ENCODE measurements at places on chromosomes 2 and 18.

DNA sequence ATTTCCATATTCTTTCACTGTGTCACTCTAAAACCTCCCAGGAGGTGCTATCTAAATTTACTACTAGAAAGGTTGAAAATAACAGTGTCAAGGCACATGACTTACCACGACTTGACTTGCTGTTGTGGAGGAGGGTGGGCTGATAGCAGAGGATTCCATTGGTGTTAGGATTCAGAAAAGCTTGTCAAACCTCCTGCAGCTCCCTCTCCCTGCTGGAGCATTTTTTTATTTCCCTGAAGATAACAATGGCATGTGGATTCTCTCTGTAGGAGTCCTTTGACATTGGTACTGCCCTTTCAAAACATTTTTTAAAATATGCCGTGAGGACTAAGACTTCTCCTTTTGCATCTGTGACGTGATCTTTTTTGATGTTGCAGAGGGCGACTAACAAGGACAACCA lies 696.9 kb upstream of the GYPC start:
- no peak for DNase-seq

GRCh38 chr2:102342888-102343287 lies 12.7 kb upstream of the IL18R1 start:
- DNase-seq = no peak

DNA sequence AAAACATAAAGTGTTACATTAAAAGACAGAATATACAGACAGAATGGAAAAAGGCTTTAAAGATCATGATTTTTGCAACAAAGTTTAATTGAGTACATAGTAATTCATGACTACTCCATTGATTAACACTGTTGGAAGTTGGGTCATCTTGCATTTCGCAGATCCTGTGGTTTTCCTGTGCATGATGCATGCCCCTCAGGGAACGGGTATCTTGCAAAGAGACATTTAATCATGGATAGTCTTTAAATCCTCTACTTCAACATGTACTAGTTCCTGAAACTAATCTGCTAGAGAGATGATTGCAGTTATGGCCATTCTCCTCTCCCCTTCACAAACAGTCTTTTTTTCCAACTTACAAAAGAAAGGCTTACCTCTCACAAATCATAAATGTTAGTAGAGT lies 155.6 kb upstream of the DSEL start:
- no peak for DNase-seq

GRCh38 chr2:27701676-27702075 lies 38.0 kb downstream of the SLC4A1AP start:
- DNase-seq = no peak

DNA sequence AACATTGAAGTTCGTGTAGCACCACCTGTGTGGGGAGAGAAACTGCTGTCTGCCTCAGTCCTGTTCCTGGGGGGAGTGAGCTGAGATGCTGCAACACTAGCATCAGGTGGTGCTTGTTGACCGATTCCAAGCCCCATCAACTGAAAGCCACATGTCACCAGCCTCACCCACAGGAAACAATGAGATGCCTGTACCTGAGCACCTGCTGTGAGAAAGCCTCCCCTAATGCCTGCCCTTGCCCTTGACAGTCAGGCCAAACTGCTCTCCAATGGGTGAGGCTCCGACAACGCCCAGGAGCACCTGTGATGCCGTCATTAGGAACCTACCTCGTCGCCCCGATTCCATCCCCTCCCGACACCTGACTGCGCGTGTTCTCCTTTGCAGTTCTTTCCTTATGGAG lies 104.6 kb downstream of the SMC6 start:
- no peak for DNase-seq

DNA sequence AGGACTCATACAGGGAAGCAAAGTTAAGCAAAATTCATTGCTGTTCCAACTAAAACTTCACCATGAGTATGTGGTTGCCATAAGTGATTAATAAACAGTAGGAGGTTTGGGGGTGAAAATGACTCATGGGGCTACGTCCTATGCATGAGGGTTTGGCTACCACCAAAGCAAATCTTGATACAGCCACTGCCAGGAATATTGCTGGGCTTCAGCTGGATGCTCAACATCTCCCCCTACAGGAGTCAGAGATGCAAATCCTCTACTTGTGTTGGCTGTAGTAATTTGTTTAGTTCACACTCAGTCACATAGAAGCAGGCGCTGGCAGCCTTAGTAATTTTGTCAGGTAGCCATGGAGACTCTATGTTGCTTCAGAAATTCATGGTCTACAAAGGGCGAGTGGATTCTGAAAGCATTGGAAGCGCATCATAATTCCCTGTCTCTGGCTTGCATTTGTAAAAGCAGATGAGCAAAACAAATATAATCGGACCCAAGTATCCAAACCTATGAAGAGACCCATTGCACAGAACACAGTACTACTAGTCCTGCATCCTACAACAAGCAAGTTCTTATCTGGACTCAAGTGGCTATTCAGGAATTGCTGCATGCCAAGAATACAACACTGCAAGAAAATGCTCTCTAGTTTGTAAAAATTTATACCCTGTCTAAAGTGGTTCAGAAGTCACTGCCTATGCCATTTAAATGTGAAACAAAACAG lies 76.0 kb downstream of the CD28 start:
- DNase-seq = no peak

- no peak for DNase-seq
Measured at GRCh38 chr2:179272406-179273192, 8.0 kb upstream of the SESTD1 start.

GRCh38 chr2:209532321-209532720 lies 108.5 kb downstream of the MAP2 start:
- DNase-seq = no peak

GRCh38 chr2:206063635-206064034 lies 22.3 kb downstream of the INO80D start:
- DNase-seq = no peak

- DNase-seq = no peak
Measured at GRCh38 chr2:188481474-188481873, 189.8 kb downstream of the GULP1 start.

GRCh38 chr2:75790814-75791467 lies 80.2 kb upstream of the GCFC2 start:
- DNase-seq = no peak
